ENCODE measurements at places on chromosomes 12 and 14. TPM values are rescaled to one million over a fixed set of nuclear protein-coding genes. Genes with fewer than 3 reads are reported as not detected.

PRICKLE1 gene
- total RNA-seq, result 80.7 TPM

SLC48A1 gene
- total RNA-seq, result 27.7 TPM

C12orf54 gene
- 0.38 TPM for total RNA-seq

OXA1L gene
- 117 TPM for total RNA-seq

RPL10L gene
- not detected for total RNA-seq

TBX5 gene
- total RNA-seq, result 8.4 TPM

C14orf39 gene
- 1.6 TPM for total RNA-seq

ACOT6 gene
- not detected for total RNA-seq

KLRB1 gene
- total RNA-seq, result not detected

KCNH3 gene
- 2.5 TPM for total RNA-seq

CARMIL3 gene
- total RNA-seq, result 1.6 TPM

CD163L1 gene
- total RNA-seq, result 0.11 TPM

DBX2 gene
- total RNA-seq, result not detected

PRR4 gene
- 5.4 TPM for total RNA-seq

LRP1-AS gene
- not detected for total RNA-seq

NEMP1 gene
- 19.7 TPM for total RNA-seq

IAPP gene
- total RNA-seq, result not detected

DPPA3 gene
- total RNA-seq, result 0.81 TPM

EFS gene
- total RNA-seq, result 76.8 TPM

POTEM gene
- total RNA-seq, result not detected

CLEC1B gene
- total RNA-seq, result 0.51 TPM

NXPH4 gene
- 3.3 TPM for total RNA-seq
